ENCODE measurements at places on chromosomes 5 and 9.

- no peak for DNase-seq
Measured at GRCh38 chr5:74303578-74303977, 336.9 kb downstream of the ENC1 start.

DNA sequence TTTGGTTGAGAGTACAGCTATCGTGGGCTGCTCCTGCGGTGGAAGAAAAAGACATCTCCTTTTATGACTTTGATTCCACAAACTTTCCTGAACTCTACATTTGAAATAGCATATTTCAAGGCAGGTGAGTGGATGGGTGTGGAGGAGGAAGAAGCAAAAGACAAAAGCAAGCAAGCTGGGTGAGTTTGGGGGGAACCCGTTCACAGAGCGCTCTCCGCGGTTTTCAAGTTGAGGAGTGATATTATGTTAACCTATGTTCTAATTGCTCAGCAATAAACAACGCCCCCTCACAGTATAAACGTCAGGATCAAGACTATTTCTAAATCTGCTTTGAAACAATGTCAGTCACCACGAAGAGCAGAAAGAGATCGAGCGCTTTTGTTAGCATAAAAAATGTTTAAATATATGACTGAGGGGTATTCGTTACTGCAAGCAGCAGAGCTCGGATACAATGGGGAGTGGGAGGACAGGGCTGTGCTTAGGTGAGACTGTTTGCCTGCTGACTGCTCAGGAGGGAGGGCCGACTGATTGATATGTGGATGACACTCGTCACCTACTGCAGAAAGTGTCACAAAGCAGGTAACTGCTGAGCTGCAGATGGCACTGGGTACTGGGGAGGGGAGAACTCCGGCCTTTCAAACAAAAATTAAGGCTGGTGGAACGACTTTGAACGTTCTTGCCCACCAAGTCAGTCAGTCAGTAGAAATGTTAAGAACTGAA is 236.5 kb downstream of the DRD1 start:
- no peak for DNase-seq

DNA sequence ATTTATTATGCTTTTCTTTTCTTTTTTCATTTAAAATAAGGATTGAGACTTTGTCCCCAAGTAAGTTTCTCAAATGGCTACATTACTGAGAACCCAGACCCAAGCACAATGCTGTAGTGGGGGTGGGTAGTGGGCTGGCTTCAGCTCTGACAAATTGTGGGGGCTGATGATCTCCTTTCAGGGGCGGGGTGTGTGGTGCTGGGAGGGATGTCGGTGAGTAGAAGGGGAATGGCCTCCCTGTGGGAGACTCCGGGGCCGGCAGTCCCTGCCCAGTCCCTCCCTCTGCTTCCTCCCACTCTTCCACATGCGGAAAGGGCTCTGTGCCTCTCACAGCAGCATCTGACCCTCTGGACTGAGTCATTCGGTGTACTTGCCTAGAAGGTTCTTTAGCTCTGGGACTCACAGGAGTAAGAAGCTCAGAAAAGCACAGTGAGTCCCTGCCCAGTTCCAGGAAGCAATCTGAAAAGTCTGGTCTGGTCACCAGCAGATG is 14.3 kb downstream of the CD180 start:
- peak; percentile 61 for DNase-seq

GRCh38 chr5:137563646-137564397 is 64.7 kb upstream of the SPOCK1 start:
- peak; percentile 12 for DNase-seq

DNA sequence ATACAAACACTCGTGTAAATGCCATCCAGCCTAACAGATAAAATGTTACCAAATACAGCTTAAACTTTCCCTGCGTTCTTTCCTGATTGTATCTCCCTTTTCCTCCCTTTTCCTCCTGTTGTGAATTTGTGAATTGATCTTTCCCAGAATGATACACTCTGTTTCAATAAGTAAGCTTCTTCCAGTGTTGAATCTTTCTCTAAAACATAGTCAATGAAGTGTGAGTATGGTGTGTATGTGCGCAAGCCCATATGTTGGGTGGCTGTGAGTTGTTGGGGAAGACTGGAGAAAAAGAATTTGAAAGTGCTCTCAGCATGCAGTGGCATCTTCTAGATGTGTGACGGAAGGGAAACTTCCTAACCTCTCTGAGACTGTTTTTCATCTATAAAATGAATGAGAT is 143.1 kb upstream of the KLF4 start:
- DNase-seq = no peak

GRCh38 chr5:92409134-92409533 is 1026.0 kb upstream of the ARRDC3 start:
- no peak for DNase-seq

DNA sequence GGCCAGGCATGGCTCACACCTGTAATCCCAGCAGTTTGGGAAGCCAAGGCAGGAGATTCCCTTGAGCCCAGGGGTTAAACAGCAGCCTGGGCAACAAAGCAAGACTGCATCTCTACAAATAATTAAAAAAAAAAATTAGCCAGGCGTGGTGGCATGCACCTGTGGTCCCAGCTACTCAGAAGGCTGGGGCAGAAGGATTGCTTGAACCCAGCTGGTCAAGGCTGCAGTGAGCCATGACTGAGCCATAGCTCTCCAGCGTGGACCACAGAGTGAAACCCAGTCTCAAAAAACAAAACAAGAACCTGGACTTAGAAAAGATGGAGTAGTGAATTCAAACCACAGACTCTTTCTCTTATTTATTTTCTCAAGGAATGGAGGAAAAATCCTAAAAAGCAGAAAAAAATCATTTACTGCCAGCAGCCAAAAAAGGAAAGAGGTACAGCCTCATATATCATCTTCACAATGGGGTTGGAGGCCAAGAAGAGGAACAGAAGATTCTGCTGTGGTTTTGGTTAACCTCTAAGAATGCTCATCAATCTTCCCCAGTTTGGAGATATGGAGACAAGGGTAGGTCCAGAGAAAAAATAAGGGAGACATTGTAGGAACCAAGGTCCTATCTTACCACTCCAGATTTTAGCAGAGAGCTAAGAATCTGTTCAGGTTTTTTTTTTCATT is 40.0 kb upstream of the MYO10 start:
- no peak for DNase-seq

Data from hepatic stellate cell (primary cell).